ENCODE measurements at places on chromosomes 2 and 18.

DNA sequence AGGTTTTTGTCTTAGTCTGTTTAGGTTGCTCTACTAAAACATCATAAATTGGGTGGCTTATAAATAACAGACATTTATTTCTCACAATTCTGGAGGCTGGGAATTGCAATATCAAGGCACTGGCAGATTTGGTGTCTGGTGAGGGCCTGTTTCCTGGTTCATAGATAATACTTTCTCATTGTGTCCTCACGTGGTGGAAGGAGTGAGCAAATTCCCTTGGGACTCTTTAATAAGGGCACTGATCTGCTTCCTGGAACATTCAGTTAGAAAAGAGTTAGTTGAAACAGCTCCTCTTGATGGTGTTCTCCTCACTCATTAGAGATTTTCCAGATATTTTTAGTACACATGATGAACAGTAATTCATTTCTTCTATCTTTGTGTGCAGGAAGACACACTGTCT is 22.3 kb downstream of the COL4A3 start:
- no peak for DNase-seq

DNA sequence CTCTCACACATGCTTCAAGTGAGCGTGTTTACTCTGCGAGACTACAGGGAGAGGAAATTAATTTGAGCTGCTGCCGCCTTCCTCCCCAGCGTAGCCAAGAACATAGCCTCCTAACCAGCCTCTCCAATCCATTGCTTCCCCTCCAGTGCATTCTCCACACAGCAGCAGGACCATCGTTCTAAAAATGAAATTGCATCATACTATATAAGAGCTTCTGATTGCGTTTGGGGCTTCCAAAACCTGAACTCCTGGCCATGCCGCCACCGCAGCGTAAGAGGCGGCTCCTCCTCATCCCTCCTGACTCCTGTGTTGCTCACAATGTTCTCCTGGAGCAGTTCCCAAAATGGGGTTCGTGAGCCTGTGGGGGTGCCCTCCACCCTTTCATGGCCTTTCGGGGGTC is 142.1 kb downstream of the MYT1L start:
- DNase-seq: no peak

DNA sequence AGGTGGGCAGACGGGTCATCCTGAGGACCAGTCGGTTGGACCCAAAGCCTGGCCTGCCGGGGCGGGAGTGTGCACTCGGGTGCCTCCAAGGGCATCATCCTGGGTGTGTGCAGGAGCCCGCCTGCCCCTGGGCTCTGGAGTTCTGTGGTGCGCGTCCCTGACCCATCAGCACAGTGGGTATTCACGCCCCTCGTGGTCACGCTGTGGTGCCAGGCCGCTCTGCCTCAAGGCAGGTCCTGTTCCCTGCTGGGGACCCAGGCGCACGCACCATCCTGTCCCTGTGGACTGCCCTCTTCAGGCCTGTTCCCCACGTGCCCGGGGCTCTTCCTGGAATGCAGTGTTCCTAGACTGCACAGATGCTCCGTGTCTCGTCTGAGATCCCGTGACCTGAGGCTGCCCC is 14.3 kb upstream of the D2HGDH start:
- no peak for DNase-seq

DNA sequence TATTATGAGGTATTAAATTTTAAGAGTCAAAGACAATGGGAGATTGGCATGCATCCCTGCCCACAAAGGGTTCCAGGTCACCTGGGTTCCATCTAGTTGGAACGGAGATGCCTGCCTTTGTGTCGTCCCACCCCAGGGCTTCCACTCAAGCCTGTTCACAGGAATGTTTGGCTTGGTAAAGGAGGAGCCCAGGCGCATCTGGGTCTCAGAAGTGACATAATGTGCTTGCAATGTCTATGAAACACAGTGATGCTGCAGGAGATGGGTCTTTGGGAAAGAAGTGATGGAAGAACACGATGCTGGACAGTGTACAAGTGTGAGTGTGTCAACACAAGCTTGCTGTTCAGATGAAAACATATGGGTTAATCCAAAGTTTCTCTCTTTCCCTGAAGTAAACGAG is 49.6 kb upstream of the ZNF396 start:
- no peak for DNase-seq

DNA sequence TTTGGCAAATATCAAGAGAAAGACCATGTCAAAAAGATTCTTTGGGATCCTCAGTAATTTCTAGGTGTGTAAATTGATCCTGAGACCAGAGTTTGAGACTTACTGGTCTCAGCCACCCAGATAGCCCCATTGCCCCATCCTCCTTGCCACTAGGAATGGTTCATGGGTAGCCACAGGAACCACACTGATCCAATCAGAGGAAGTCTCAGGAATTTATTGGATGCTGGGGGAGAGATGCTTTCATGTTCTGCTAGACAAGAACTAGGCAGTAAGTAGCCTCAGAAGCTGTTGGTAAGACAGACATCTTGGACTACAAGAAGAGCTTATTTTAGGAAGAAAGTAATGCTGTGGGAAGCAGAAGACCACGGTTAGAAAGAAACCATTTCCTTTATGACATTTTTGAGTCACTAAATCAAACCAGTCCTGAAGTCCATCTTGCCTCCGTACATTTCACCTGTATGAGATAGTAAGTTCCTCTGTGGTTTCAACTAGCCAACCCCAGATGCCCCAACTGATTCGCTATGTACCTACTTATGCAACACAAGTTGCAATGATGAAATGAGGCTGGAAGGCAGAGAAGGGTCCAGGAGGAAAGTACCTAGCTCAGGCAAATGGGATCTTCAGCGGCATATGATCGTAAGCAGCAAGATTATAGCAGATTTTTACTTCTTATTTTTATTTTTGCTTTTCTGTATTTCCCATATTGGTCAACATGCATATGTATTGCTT is 3.6 kb upstream of the ST3GAL5 start:
- DNase-seq: no peak

Data from stimulated activated CD8-positive, alpha-beta memory T cell treated with anti-CD3 and anti-CD28 coated beads, Interleukin-7, amount 100 ng/mL, for 1 hour (primary cell).